Activated naive CD8-positive, alpha-beta T cell treated with anti-CD3 and anti-CD28 coated beads, Interleukin-2, amount 10 ng/mL, durations not matched to agents 7 days and 5 days (primary cell): ENCODE measurements at places on chromosomes 2 and 18. TPM values are rescaled to one million over a fixed set of nuclear protein-coding genes. Genes with fewer than 3 reads are reported as not detected.

The ADAM23 gene
- 3.1 TPM for total RNA-seq

The GAREM1 gene
- total RNA-seq, result not detected

The SLC19A3 gene
- total RNA-seq, result not detected

The ELOA2 gene
- not detected for total RNA-seq

The CIDEA gene
- not detected for total RNA-seq

The VSNL1 gene
- not detected for total RNA-seq

The FAM228A gene
- not detected for total RNA-seq
